ENCODE measurements at places on chromosomes 13 and 19.

GRCh38 chr13:112184261-112184660 is 117.3 kb downstream of the SOX1 start:
- DNase-seq, result no peak

GRCh38 chr13:74073274-74073673 is 60.9 kb downstream of the KLF12 start:
- DNase-seq, result no peak

DNA sequence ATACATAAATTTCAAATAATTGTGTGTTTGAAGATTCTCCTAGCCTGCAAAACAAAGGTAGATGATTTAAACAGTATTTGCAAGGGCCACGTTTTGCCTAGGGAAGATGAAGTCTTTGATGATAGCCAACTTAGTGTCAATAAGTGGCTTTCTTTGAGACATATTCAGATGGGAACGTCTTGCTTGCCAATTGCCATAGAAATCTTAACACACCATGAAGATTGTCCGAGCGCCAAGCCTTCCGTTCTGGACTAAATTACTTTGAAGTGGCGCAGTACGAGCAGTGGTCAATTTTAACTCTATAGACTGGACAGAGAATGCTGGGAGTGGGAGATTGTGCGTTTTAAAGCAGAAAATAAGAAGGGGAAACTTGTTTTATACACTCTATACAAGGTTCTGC is 9.9 kb downstream of the ZIC5 start:
- DNase-seq, result no peak

- no peak for DNase-seq
Observed at GRCh38 chr19:17338433-17339078, 1.2 kb downstream of the GTPBP3 start.

- DNase-seq, result no peak
Observed at GRCh38 chr13:49802426-49802825, 9.9 kb upstream of the KPNA3 start.

DNA sequence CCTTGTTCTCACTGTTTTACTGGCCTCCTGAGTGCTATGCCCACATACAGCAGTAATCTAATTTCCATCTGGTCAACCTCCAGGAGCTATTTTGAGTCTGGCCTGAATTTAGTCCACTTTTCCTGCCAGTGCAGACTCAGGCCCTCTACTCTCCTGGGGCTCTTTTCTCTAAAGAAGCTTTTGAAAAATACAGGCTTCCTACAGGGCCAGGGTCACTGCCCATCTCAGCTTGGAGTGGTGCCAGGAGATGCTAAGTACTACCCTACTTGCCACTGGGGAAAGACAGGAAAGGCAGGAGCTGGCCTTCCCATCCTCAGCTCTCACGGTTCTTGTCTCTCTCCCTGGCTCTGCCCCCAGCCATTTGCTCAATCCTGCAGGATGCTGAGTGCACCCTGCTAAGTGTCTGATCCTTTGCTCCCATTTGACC is 101.7 kb upstream of the SERP2 start:
- DNase-seq, result no peak

DNA sequence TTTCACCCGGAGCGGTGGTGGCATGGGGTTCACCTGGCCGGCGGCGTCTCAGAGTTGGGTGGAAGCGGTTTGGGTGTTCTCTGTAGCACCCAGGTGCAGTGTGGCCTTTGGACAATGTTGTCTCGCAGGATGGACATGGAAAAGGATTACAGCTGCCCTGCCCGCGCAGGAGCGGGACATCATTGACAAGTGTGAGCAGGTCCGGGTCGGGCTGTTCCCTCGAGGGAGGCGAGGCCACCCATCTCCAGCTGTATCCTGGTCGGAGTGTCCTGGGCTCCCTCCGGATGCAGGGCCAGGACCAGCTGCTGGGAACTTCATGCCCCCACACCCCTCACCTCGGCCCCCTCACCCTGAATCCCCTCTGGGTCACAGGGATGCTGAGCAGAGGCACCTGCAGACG is 7.8 kb upstream of the ZNF14 start:
- no peak for DNase-seq

Data from stimulated activated naive CD4-positive, alpha-beta T cell treated with Interleukin-2 at 50 U/mL for 16 hours (primary cell).